ENCODE measurements at places on chromosomes 6 and 20.

GRCh38 chr20:1368448-1369199 lies 24.2 kb downstream of the FKBP1A start:
- no peak for DNase-seq

GRCh38 chr20:58790454-58790853 lies 60.2 kb downstream of the GNAS-AS1 start:
- no peak for DNase-seq

DNA sequence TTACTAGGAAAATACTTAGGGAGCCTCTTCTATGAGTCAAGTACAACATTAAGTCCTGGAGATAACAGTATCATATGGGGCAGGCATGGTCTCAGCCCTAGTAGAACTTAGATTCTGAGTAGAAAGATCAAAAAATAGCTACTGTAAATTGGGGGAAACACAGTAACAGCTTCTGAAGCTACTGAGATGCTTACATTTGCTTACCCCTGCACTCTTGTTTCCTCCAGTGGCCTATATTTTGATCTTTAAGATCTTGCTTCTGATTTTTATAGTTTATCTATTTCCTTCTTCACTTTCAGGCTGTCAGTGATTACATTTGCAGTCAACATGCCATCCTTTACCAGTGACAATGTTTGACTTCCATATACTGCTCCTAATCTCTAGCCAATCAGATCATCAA lies 35.3 kb downstream of the HIVEP2 start:
- DNase-seq = no peak

GRCh38 chr20:23086056-23086566 lies at the start of gene CD93:
Gene CD93, minus strand, starts transcription at chr20:23086324. Its CDS starts 132 bp downstream, at chr20:23086192.
- DNase-seq = no peak

GRCh38 chr6:163585932-163586437 lies 171.5 kb downstream of the QKI start:
- DNase-seq = no peak

DNA sequence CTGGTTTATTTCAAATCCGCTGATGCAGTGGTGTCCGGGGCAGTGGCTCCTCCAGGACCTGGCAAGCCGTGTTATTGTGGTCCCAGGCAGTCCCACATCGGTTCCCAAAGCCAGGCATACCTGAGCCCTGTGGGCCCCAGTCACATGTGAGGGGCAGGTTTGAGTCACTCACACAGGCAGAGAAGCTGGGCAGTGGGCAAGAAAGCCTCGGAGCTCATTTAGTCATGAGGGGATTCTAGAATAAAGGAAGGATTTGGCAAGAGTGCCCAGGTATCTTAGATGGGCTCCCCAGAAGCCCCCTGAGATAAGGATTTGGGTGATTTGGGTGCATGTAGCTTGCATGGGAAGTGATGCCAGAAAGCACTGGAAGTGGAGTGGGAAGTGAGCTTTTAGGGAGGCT lies 37.3 kb downstream of the SYNDIG1 start:
- no peak for DNase-seq

DNA sequence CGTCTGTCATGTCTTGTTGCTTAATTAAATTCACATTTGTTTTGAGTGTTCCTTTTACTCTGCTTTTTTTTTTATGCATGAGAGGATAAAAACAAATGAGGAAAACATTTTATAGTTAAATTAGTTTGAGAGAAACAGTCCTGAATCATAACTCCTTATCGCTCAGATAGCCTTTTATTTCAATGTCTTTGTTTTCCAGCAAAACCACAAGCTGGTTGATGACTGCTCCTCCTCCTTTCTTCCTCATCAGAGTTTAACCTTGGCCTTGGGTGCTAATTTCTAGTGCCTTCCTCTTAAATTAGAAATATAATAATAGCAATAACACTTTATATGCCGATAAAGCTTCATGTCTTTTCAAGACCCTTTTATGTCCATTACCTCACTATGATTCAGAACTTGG lies 3.1 kb downstream of the NOX3 start:
- DNase-seq = no peak

DNA sequence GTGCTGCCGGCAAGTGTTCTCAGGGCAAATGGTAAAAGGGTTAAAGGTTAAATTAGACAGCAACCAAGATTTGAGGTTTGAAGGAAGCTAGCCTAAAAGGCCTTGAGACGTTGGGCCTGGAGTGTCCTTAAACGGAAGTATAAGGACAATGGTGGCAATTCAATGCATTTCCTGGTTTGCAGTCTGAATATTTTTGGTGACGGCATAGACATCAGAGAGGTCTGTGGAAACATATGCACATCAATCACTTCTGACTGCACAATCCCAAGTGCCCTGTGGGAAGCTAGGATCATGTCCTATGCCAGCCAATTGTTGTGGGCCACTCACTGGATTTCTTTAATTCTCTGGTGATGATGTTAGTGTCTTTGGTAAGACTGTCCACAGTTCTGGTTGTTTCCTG lies 25.7 kb upstream of the TUBB2A start:
- DNase-seq = no peak

DNA sequence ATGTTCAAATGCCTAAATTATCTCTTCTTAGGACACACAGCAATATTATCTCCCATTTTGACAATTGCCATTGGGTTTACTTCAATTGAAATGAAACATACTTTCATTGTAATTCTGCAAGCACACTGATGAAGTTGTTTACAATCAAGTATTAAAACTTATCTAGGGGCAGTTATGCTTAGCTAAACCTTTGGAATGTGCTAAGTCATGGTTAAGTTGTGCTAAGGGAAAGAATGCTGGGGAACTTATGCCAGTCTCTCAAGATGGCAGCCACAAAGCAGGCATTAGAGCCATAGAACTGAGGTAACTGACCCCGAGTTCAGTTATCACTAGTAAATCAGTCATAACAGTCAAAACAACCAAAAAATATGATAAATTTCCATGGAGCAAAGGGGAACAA lies 59.1 kb upstream of the NT5E start:
- DNase-seq = no peak

GRCh38 chr6:24357336-24358218 lies at the start of gene DCDC2:
Gene DCDC2, minus strand, starts transcription at chr6:24358059. Its CDS starts 309 bp downstream, at chr6:24357750.
- DNase-seq = no peak

- DNase-seq = no peak
Measured at GRCh38 chr20:44762466-44763140, 16.9 kb downstream of the KCNK15 start.

GRCh38 chr6:43009124-43009523 lies 4.6 kb downstream of the MEA1 start:
- no peak for DNase-seq

- no peak for DNase-seq
Measured at GRCh38 chr6:10894958-10895357, 8.1 kb downstream of the SYCP2L start.

- no peak for DNase-seq
Measured at GRCh38 chr6:43775535-43775885, 5.5 kb downstream of the VEGFA start.

DNA sequence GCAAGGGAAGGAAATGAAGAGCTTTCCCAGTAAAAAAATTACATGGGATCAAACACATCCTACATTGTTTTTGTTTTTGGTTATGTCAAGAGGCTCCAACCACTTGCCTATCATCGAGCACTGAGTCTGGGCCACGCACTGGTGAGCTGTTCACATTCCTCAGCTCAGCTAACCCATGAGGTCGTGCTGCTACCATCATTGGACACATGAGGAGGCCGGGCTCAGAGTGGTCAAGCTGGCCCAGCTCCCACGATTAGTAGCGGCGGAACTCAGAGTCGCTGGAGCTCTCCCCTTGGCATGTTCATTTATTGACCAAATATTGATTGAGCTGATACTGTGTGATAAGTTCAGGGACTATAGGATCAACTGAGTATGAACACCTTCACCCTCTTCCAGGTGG lies 164.9 kb downstream of the CDH26 start:
- no peak for DNase-seq

Data from globus pallidus (tissue), 1 donor.